PC-9 (cell line): ENCODE measurements at places on chromosomes 7 and 10. TPM values are rescaled to one million over a fixed set of nuclear protein-coding genes. Genes with fewer than 3 reads are reported as not detected.

PRPS1L1 gene
- not detected in 2 replicates for total RNA-seq

NXPH1 gene
- total RNA-seq: not detected in 2 replicates

RBP4 gene
- 0.57 TPM in 1 of 2 replicates, not detected in the other for total RNA-seq

MINPP1 gene
- 14.4 and 17.0 TPM in 2 replicates for total RNA-seq

GRCh38 chr10:5476918-5477525 lies 22.3 kb downstream of the CALML5 start:
- peaks cover 8% of the 10 kb centered on the region; the same call in 1 of the 2 replicates for H3K4me1 ChIP-seq
- H3K4me3 ChIP-seq: no peak overlapping the region

GRCh38 chr7:117863618-117864017 lies 9.6 kb downstream of the CTTNBP2 start:
- no peak overlapping the region for H3K4me3 ChIP-seq
- no peaks in the 10 kb centered on the region for H3K4me1 ChIP-seq
- H3K27ac ChIP-seq: no peak overlapping the region
- DNase-seq: no peak
- no peaks in the 10 kb centered on the region for H3K27me3 ChIP-seq

DNA sequence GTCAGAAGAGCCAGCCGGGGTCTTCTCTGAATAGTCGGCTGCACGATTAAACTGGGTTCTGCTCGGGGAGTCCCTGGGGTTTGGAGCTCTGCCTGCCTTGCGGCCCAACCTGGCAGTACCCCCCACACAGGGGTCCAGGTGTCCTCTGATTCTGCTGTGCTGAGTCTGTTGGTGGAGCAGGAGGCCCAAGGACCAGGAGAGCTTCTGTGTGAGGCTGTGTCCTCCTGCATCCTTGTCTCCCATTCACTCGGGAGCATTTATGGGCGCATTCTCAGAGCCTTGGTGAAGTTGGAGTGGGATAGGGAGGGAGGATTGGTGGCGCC lies 14.2 kb downstream of the INPP5A start:
- no peak for DNase-seq
- H3K4me3 ChIP-seq: no peak overlapping the region
- no peaks in the 10 kb centered on the region for H3K36me3 ChIP-seq
- no peak overlapping the region for H3K27ac ChIP-seq
- no peaks in the 10 kb centered on the region for H3K4me1 ChIP-seq

DNA sequence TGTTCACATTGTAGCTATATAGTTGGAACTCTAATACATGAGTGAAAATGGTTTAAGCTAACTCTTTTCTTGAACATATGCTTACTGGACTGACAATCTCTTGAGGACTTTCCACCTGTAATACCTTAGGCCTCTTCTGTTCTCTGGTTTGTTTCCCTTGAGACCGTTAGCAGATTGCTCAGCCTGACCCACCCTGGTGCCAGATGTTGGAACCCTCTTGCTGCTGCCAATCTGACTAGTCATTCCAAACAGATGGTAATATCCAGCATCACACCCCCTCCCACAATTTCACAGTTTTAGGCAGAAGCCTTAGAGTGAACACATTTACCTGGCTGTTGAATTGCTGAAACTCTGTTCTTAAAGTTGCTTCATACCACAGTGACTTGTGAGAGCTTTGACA lies 18.7 kb downstream of the CALD1 start:
- no peak for DNase-seq
- H3K4me3 ChIP-seq: no peak overlapping the region
- no peaks in the 10 kb centered on the region for H3K4me1 ChIP-seq
- no peaks in the 10 kb centered on the region for H3K27me3 ChIP-seq

- H3K36me3 ChIP-seq: no peaks in the 10 kb centered on the region
- no peaks in the 10 kb centered on the region for H3K27me3 ChIP-seq
- H3K4me1 ChIP-seq: peaks cover 12% of the 10 kb centered on the region
- H3K27ac ChIP-seq: no peak overlapping the region
- no peak for DNase-seq
These were observed 8.4 kb downstream of the MLXIPL start for GRCh38 chr7:73615886-73616285.

- no peaks in the 10 kb centered on the region for H3K27me3 ChIP-seq
- no peak overlapping the region for H3K27ac ChIP-seq
- H3K4me3 ChIP-seq: no peak overlapping the region
These were observed 219.3 kb downstream of the JAZF1 start for GRCh38 chr7:27961255-27961654.

GRCh38 chr10:15253951-15254807 lies 85.7 kb upstream of the NMT2 start:
- H3K4me3 ChIP-seq: no peak overlapping the region
- H3K4me1 ChIP-seq: no peaks in the 10 kb centered on the region
- DNase-seq: no peak
- H3K36me3 ChIP-seq: no peaks in the 10 kb centered on the region
